ENCODE measurements at places on chromosomes 3 and 15. TPM values are rescaled to one million over a fixed set of nuclear protein-coding genes. Genes with fewer than 3 reads are reported as not detected.

GRCh38 chr3:120756061-120756460, 13.5 kb downstream of the GTF2E1 start:
- DNase-seq, result no peak

GRCh38 chr3:31444220-31445142, 88.2 kb upstream of the STT3B start:
- no peak for DNase-seq

DNA sequence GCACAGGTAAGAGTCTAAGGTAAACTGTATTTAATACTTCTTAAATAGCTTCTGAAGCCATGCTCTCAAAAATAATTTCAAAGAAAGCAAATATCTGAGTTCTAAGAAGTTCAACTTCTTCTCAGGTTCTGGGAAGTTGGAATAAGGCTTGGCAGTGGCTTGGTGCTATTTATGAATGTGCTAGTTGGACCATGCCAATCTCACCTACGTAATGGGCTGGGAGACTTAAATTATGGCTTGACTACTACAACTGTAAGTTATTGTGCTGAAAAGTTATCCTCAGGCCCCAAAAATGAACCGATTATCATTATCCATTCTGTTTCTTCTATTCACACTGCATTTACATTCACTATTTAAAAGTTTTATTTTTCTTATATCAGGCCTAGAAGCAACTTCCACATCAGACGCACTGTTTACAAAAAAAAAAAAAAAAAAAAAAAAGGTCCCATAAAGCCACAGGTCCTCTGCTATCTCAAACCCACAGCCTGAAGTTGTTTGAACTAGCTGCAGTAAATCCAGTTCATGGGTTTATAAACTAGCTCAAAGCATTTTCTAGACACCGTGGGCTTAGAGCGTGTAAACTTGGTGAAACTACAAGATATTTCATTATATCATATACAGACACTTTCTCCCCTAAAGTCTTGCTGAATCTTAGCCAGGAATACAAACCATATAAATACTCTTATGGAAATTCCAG, 3.4 kb downstream of the LRIG1 start:
- no peak for DNase-seq

DNA sequence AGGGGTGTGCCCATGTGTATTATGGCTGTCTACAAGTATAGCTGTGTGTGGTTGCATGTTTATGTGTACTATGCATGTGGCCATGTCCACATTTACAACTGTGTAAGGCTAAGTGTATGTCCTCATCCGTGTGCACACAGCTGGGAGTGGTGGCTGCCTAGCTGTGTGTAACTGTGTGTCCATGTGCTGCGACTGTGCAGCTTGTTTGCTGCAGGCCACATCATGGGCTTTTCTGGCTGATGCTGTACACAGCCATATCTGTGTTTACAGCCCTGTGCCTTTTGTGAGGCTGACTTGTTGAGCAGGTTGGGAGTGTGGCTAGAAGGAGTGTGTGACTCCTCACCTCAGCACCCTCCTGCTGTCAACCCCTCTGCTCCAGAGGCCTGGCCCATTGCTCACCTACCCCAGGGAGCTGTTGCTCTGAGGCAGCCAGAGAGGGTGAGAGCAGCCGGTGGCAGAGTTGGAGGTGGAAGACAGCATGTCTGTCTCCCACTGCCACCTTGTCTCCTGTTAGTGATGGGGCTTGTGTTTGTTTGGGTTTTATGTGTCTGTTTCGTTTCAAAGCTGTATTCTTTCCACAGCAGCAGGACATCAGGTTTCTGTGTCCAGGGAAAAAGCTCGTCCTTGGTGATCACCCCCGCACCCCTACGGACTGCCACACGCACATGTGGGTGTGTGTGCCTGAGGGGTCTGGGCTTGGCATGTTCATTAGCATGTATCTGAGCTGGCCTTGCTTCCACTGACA, 1.4 kb upstream of the GRM2 start:
- DNase-seq, result peak; percentile 5

DNA sequence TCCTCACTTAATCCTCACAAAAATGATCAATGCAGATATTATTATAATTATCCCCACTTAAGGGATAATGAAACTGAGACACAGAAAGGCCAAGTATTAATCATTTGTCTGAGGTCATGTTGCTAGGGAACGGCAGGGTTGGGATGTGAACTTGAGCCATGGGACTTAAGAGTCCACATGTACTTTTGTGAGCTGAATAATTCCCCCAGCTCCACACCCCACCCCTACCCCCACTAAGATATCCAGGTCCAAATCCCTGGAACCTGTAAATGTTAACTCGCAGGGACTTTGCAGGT, 290.5 kb upstream of the GADL1 start:
- DNase-seq, result no peak

GRCh38 chr3:173943264-173943663, 545.7 kb downstream of the NLGN1 start:
- no peak for DNase-seq

DNA sequence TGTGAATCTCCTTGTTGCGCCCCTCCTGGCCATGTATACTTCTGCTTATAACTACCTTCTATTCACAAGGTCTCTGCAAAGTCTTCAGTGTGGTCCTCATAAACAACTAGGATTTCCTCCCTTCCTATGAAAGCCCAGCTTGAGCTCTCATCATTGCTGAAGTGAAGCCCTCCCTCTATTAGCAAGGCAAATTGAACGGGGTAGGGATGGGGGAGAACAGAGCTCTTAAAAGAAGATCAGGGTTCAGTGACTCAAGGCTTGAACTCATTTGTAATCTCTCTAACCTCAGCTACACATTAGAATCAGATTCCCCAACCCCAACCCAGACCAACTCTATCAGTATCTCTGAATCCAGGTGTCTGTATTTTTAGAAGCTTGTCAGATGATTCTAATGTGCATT, 88.3 kb upstream of the ST8SIA2 start:
- no peak for DNase-seq

GRCh38 chr15:62622775-62623174, 419.8 kb upstream of the TPM1 start:
- DNase-seq, result no peak

Gene ARPP21
- total RNA-seq, result not detected

Gene TUSC2
- 32.9 TPM for total RNA-seq

Gene COL7A1
- 24.4 TPM for total RNA-seq

Data from left ventricle myocardium inferior (tissue), 1 donor.